ENCODE measurements at places on chromosomes 3 and 15. TPM values are rescaled to one million over a fixed set of nuclear protein-coding genes. Genes with fewer than 3 reads are reported as not detected.

SLC22A14 gene
- total RNA-seq, result not detected

MEGF11 gene
- total RNA-seq, result not detected

PLS1 gene
- 1.8 TPM for total RNA-seq

IL17RC gene
- total RNA-seq, result 43.3 TPM

EPHB1 gene
- total RNA-seq, result 0.12 TPM

VPS8 gene
- total RNA-seq, result 72.8 TPM
